Colonic mucosa (tissue), 4 donors: ENCODE measurements at places on chromosomes 3 and 15.

GRCh38 chr3:66104535-66104934, 65.8 kb upstream of the MAGI1 start:
- DNase-seq = no peak

DNA sequence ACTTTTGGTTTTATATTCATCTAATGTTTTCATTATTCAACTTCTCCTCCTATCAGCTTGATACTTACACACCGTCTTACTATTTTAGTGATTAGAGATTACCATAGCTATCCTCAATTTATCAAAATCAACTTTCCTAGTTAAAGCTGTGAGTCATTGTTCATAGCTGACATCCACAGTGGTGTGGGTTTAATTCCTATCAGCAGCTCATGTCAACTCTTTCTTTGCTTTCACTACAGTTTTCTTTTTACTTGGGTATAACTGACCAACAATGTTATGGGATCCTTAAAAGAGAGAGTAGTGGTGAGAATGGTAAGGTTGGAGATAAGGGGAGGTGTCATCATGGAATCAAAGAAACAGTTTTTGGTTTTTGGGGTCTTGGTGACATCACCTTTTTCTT, 112.7 kb downstream of the NFKBIZ start:
- no peak for DNase-seq

DNA sequence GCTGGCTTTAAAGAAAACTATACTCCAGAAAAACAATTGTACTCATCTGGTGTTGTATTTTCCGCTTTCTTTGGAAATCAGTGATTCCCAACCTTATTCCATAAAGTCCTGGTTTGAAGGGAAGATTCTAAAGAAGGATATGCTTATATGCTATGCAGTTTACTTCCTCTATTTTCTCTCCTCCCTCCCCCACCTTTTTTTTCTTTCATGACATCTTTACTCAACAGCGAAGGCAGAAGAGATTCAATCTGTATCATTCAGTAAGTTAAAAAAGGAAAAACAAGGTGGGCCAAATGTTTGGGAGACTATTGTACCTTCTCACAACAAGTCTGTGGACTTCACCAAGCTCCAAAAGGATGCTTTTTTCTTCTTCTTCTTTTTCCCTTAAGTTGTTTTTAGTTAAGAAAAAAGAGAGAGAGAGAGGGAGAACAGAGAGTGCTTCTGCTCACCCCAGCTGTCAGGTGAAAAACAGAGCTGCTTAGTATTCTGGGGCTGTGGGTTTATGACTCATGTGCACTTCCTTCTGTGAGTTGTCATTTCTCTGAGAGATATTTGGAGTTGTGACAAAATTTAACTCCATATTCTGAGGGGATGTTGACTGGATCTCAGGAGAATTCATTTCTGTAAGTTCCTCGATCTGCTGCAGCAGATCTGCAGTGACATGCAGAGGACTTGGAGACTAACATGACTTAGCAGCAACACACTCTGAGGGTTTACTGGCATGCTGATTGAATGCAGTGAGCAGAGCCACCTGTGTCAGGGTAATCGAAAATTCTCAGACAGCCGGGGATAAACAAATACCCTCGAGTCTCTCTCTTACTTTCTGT, 70.7 kb downstream of the SSR3 start:
- no peak for DNase-seq

DNA sequence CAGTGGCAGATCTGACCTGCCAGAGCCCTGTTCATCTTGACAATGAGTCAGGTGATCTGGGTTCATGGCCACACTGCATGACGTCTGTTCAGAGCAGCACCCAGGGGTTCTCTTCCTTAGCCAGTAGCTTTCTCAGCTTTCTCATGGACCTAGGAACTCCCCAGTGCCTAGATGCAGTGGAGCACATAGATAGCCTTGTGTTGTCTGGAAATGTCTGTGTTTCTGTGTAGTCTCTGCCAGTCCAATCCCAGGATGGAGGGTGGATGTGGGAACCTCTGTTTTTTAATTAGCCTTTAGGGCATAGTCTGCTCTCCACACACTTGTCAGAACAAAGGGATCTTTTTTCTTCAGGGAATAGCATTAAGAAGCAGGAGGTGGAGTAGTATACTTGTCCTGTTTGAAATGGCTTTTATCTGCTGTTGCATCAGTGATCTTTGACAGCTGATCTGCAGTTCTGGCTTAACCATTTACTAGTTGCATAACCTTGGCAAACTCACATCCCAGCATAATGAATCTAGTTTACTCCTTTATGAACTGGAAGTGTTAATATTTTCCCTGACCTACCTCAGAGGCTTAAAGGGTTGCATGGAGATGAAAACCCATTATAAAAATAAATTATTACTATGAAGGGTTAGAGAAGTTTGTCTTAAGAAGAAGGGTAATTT, 16.1 kb upstream of the CACNA1D start:
- peak; percentile 75 for DNase-seq

DNA sequence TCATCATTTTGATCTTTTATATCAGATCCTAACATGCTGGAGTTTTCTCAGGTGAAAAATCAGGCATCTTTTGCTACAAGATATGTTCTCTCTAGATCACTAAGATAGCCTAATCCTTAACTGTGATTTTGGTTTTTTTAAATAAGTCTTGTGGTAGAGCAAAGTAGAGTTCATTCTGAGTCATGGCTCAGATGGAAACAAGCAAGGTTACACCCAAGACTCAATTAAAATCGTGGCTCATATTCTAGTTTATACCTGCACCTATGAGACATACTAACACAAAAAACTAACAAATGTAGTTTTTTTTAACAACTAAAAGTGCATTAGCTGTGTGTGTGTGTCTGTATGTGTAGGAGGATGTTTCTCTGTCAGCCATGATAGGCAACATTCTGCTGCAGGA, 428.2 kb downstream of the NLGN1 start:
- DNase-seq = no peak

DNA sequence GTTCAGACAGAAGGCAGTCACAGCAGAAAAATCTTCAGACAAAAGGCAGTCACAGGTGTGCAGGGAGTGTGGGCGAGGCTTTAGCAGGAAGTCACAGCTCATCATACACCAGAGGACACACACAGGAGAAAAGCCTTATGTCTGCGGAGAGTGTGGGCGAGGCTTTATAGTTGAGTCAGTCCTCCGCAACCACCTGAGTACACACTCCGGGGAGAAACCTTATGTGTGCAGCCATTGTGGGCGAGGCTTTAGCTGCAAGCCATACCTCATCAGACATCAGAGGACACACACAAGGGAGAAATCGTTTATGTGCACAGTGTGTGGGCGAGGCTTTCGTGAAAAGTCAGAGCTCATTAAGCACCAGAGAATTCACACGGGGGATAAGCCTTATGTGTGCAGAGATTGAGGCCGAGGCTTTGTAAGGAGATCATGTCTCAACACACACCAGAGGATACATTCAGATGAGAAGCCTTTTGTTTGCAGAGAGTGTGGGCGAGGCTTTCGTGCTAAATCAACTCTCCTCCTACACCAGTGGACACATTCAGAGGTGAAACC, 27.6 kb downstream of the ZNF589 start:
- peak; percentile 88 for DNase-seq

GRCh38 chr3:81470524-81471278, 290.7 kb downstream of the GBE1 start:
- no peak for DNase-seq

GRCh38 chr3:69321301-69322157, 64.4 kb downstream of the FRMD4B start:
- no peak for DNase-seq
